Stimulated activated CD8-positive, alpha-beta memory T cell treated with anti-CD3 and anti-CD28 coated beads, Interleukin-7, amount 100 ng/mL, for 4 hours (primary cell): ENCODE measurements at places on chromosomes 16 and 17.

DNA sequence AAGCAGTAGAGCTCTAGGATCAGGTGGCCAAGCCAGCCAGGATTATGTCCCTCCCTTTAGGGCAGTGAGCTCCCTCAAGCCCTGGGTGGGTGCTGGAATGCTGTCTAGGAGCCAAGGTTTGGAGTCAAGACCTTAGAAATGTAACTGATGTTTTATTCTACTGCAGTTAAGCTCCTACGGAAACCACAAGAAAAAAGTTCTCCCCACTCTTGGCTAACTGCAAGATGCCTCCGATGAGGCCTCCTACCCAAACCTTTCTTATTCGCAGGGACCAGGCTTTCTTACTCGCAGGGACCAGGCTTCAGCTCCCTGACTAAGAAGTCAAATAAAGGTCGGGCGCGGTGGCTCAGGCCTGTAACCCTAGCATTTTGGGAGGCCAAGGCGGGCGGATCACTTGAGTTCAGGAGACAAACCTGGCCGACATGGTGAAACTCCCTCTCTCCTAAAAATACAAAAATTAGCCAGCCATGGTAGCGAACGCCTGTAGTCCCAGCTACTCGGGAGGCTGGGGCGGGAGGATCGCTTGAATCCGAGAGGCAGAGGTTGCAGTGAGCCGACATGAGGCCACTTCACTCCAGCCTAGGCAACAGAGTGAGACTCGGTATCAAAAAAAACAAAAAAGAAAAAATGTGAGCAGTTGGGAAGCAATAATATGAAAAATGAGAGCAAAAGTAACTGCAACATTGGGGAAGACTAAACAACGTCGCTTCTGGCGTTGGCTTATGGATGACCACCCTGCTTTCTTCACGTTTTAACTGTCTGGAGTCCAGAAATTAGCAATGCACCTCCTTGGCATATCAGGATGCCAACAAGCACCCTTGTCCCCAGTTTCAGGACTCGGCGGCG is 31.7 kb upstream of the ARL4D start:
- no peak for DNase-seq

- DNase-seq, result no peak
These were observed 9.4 kb downstream of the CTRL start for GRCh38 chr16:67922221-67922620.

- peak; percentile 14 for DNase-seq
These were observed 107.6 kb downstream of the SPECC1 start for GRCh38 chr17:20116683-20117309.

DNA sequence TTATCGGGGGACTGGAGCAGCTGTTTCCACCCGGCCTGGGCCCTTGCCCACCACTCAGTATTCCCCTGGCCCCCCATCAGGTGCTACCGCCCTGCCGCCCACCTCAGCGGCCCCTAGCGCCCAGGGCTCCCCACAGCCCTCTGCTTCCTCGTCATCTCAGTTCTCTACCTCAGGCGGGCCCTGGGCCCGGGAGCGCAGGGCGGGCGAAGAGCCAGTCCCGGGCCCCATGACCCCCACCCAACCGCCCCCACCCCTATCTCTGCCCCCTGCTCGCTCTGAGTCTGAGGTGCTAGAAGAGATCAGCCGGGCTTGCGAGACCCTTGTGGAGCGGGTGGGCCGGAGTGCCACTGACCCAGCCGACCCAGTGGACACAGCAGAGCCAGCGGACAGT is 6.1 kb upstream of the TMEM88 start:
- no peak for DNase-seq

GRCh38 chr16:72197545-72197944 is 25.6 kb upstream of the PMFBP1 start:
- no peak for DNase-seq

- DNase-seq, result no peak
These were observed 16.3 kb downstream of the CAVIN1 start for GRCh38 chr17:42406615-42407288.

GRCh38 chr16:68332411-68333121 is 21.7 kb downstream of the PRMT7 start:
- DNase-seq, result no peak
